Endothelial cell of umbilical vein (primary cell): ENCODE measurements at places on chromosomes 7 and 10. TPM values are rescaled to one million over a fixed set of nuclear protein-coding genes. Genes with fewer than 3 reads are reported as not detected.

NOD1 gene
- total RNA-seq = 39.2 and 39.7 TPM in 2 replicates

GRCh38 chr10:46235705-46236545, 50.9 kb upstream of the ANTXRL start:
- H3K27ac ChIP-seq = no peak overlapping the region
- no peaks in the 10 kb centered on the region for H3K27me3 ChIP-seq
- DNase-seq = no peak
- no peaks in the 10 kb centered on the region for H3K4me1 ChIP-seq
- no peak overlapping the region for H3K4me3 ChIP-seq
- H3K36me3 ChIP-seq = no peaks in the 10 kb centered on the region

DNA sequence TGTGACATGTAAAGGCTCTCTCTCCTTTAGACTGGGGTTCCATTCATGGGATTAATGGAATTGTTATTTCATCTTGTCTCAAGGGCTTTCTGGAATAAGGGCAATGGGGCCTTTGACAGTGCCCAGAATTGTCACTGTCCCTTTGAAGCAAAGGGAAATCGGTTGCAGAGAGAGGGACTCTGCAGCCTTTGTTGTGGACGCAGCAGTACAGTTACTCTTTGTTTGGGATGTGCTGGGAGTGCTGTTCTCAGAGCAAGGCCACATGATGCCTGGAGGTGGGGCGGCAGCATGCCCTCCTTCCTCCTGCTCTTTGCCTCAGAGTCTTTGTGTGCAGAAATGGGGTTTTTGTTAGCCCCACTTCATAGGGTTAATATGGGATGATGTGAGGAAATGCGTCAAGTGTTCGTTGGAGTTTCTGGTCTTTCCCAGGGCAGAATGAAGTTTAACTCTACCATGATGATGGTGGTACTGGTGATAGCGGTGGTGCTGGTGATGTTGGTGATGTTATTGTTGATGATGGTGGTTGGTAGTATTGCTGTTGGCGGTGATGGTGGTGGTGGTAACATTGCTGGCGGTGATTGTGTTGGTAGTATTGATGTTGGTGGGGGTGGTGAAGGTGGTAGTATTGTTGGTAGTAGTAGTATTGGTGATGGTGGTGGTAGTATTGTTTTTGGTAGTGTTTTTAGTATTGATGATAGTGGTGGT, 45.3 kb downstream of the DOCK1 start:
- no peaks in the 10 kb centered on the region for H3K27me3 ChIP-seq
- DNase-seq = no peak
- no peak overlapping the region for H3K4me3 ChIP-seq
- H3K27ac ChIP-seq = no peak overlapping the region
- H3K4me1 ChIP-seq = no peaks in the 10 kb centered on the region
- H3K36me3 ChIP-seq = no peaks in the 10 kb centered on the region

ACTR3C gene
- 0.69 TPM in 1 of 2 replicates, not detected in the other for total RNA-seq

- no peak overlapping the region for H3K27ac ChIP-seq
- H3K4me1 ChIP-seq = no peaks in the 10 kb centered on the region
- DNase-seq = no peak
Measured at GRCh38 chr7:158256091-158256816, 331.4 kb downstream of the PTPRN2 start.

CAV1 gene
- total RNA-seq = 1,126 and 1,483 TPM in 2 replicates
